Stimulated activated CD4-positive, alpha-beta T cell treated with anti-CD3 and anti-CD28 coated beads, Interleukin-4, amount 100 ng/mL, for 24 hours (primary cell): ENCODE measurements at places on chromosomes 2 and 18.

DNA sequence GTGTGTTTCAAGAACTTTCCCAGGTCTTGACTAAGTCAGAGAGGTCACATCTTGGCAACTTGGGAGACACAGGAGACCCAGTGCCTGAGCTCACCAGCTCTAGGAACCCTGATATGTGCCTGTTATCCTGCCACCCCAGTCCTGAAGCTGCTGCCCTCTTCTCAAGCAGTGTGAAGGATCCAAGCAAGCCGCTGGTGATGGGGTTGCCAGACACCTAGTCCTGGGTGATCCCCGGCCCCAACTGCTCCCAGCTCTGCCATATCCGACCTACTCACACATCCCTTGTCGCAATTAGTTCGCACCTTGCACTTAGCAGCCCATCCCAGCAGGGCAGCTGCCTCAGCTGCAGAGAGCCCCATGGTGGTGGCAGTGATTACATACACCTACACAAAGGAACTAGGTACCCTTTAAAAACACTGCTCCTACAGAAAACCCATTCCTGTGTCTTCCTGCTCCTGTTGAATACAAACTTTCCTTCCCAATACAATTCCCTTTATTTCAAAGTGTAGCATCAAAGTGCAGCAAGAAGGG is 247.2 kb upstream of the RAB12 start:
- DNase-seq = no peak

- DNase-seq = no peak
Observed at GRCh38 chr2:168003876-168004275, 243.5 kb downstream of the STK39 start.

- no peak for DNase-seq
Observed at GRCh38 chr2:118133916-118134315, 45.6 kb downstream of the INSIG2 start.

- no peak for DNase-seq
Observed at GRCh38 chr2:6941299-6942046, 24.3 kb downstream of the RNF144A start.

DNA sequence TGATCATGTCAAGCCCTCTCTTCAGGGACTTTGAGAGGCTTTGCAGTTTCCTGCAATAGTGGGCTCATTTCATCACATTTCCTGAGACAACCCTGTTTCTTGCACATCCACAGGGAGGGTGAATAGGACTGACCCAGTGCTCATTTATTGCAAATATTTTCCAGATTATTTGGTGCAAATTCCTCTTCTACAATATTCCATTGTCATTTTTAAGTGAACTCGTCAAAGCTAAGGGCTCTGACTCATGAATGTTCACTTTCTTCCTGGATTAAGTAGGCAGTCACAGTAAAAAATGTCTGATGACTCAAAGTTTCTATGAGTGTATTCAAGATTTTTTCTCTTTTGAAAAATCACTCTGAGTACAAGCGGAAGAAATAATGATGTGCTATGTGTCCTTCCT is 225.5 kb upstream of the GALNT5 start:
- no peak for DNase-seq

GRCh38 chr2:223585666-223586065 is 16.5 kb downstream of the SCG2 start:
- no peak for DNase-seq

GRCh38 chr18:79542876-79543750 is 136.5 kb upstream of the CTDP1 start:
- no peak for DNase-seq

- DNase-seq = no peak
Observed at GRCh38 chr2:239855863-239856587, 169.1 kb downstream of the NDUFA10 start.

- DNase-seq = peak; percentile 76
Observed at GRCh38 chr2:62305421-62306176, 109.7 kb downstream of the B3GNT2 start.

DNA sequence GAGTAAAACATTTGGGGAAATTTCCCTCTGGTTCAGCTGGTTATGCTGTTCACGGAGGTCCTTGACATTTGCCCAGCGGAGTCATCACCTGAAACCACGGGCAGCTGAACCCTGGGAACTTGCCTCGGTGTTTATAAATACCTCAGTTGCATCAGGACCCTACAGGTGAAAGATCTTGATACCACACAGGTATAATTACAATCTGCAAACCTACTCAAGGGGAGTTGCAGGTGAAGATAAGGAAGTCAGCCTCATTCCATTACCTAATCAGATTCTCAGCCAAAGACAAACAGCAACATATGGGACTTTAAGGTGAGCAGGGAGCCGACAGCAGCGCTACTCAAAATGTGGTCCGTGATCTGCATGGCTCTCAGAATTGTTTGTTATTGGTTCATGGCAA is 37.0 kb upstream of the ATIC start:
- no peak for DNase-seq
